ENCODE measurements at places on chromosomes 12 and 14.

DNA sequence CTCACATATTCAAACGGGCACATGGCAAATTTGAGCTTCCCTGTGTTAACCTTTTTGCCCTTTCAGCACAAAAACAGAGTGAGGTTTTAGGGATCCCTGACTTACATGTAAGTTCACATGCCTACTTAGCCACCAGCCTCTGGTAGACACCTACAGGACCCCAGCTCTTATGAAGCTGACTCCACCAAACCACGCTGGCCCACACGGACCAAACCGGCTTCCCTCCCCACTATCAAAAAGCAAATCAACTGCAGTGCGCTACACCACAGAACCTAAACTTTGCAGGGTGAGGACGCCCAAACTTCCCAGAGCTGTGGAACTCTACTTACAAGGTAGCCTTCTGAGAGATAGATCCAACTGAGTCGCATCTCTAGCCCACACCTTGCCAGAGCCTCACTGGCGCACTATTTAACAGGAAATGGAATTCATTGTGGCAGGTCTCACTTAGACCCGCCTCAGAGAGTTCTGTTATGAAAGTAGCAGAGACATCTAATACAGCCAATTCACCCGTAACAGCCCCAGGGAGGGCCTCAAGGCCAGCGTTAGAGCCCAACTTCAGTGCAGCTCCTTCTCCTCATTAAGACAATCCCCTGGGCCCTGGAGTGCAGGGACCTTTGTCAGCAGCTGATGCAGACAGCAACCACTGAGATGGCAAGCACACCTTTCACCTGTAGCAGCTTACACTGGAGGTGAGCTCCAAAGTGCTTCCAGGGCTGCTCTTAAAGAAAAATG lies 49.2 kb downstream of the SH2B3 start:
- no peaks in the 10 kb centered on the region for H3K27me3 ChIP-seq
- H3K27ac ChIP-seq, result peak overlapping the region; percentile 75
- H3K4me1 ChIP-seq, result peaks cover 14% of the 10 kb centered on the region
- no peak for DNase-seq
- no peak overlapping the region for H3K4me3 ChIP-seq

DNA sequence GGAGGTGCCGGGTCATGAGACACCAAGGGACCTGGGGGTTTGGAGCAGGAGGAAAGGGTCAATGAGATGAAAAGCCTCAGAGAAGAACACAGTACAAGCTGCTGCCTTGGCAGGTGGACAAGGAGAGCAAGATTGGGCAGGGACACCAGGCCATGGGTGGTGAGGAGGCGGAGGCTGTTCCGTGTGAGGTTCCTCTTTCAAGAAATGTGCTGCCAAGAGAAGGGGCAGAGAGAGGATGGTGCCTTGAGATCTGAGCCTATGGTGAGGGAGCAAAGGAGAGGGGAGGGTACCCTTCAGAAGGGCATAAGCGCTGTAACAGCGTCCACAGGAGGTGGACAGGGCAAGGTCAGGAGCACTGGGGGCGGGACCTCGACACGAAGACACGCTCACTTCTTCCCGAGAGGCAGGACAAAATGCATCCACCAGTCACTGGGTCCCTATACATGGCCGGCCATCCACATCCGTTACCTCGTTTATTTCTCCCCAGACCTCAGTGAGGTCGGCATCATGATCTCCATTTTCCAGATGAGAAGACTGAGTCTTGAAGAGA lies 100.2 kb downstream of the B4GALNT3 start:
- H3K4me1 ChIP-seq, result peaks cover 48% of the 10 kb centered on the region
- peak overlapping the region; percentile 55 for H3K27ac ChIP-seq
- H3K27me3 ChIP-seq, result no peaks in the 10 kb centered on the region
- no peaks in the 10 kb centered on the region for H3K36me3 ChIP-seq

- DNase-seq, result no peak
- no peak overlapping the region for H3K27ac ChIP-seq
- H3K4me3 ChIP-seq, result no peak overlapping the region
- no peaks in the 10 kb centered on the region for H3K4me1 ChIP-seq
- no peaks in the 10 kb centered on the region for H3K27me3 ChIP-seq
Observed at GRCh38 chr14:60125918-60126317, 34.2 kb downstream of the PCNX4 start.

DNA sequence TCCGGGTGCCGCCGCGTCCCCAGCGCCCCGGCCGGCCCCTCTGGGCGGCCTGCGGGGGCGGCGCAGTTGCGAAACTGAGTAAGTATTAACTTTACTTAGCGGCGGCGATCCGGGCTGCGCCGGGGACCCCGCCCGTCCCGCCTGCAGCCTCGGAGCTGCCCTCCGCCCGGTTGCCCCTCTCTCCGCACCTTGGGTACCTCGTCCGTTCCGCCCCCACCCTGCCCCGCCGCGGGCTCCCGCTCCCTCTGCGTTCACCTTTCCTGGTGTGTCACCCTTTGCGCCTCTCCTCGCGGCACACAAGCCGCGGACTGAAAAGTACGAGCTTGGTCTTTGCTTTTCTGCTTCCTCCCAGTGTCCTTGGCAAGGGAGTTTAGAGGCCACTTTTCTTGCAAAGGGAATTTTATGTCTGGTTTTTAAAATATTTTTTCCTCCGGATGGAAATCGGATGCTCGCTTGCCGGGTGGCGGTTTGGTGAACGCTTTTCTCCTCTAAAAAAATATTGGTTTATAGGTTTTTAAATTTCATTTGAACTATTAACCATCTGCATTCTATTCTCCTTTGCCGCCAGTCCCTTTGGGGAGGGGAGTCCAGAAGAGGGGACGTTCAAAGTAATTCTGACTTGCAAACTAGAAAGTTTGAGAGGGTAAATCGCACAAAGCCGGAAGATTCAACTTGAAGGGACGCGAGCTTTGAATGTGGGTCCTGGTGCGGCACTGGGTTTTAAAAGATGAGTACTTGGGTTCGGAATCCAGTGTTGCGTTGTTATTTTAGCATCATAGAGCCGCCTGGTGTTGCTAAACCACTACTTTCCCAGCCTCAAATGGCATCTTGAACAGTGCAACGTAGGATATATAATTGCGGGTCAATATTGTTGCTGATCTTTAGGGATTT lies 834 bp downstream of the RASSF8 start:
- DNase-seq, result peak; percentile 7
- peak overlapping the region; percentile 82 for H3K4me3 ChIP-seq
- H3K27me3 ChIP-seq, result peaks cover 79% of the 10 kb centered on the region
- H3K27ac ChIP-seq, result peak overlapping the region; percentile 44
- peaks cover 15% of the 10 kb centered on the region for H3K4me1 ChIP-seq
- H3K36me3 ChIP-seq, result no peaks in the 10 kb centered on the region

- H3K4me1 ChIP-seq, result peaks cover 6% of the 10 kb centered on the region
- H3K36me3 ChIP-seq, result peaks cover under 1% of the 10 kb centered on the region
- peaks cover 3% of the 10 kb centered on the region for H3K27me3 ChIP-seq
- H3K4me3 ChIP-seq, result peak overlapping the region; percentile 25
- peak; percentile 28 for DNase-seq
- H3K27ac ChIP-seq, result peak overlapping the region; percentile 73
Observed at GRCh38 chr14:103908580-103908979, 19.7 kb upstream of the TDRD9 start.
